ENCODE measurements at places on chromosomes 16 and 17.
A peak's percentile ranks its signal among the peaks of the same experiment; 100 is the strongest.

GRCh38 chr16:13254998-13255614, 353.7 kb downstream of the SHISA9 start:
- DNase-seq, result no peak

GRCh38 chr17:76138896-76139752, 1.9 kb downstream of the FOXJ1 start:
- no peak for DNase-seq

GRCh38 chr16:83906683-83907082, 7.8 kb downstream of the MLYCD start:
- DNase-seq, result no peak

DNA sequence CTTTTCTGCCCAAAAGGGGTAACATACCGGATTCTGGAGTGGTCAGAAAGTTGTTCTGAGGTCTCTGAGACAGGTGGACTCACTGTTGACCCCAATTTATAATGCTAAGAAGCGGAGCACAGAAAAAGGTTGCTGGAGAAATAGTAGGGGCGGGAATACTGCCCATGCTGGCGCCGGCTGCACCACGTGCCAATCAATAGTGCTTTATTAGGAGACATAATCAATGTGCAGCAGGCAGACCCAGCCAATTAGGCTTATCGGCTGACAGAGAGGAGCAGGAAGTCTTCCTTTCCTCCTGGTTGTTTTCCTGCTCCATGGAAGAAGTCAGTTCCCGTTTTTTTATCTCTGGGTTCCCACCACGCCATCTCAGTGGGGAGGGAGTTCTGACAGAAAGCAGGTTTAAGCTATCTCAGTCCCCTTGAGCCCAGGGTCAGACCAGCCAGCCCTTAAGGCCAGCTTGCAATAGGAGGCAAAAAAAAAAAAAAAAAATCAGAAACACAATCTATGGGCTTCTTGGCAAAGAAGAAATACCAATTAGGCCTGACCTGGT, 68.2 kb upstream of the IRX6 start:
- no peak for DNase-seq

GRCh38 chr16:30185683-30186421, 2.5 kb downstream of the CORO1A start:
- peak; percentile 49 for DNase-seq

DNA sequence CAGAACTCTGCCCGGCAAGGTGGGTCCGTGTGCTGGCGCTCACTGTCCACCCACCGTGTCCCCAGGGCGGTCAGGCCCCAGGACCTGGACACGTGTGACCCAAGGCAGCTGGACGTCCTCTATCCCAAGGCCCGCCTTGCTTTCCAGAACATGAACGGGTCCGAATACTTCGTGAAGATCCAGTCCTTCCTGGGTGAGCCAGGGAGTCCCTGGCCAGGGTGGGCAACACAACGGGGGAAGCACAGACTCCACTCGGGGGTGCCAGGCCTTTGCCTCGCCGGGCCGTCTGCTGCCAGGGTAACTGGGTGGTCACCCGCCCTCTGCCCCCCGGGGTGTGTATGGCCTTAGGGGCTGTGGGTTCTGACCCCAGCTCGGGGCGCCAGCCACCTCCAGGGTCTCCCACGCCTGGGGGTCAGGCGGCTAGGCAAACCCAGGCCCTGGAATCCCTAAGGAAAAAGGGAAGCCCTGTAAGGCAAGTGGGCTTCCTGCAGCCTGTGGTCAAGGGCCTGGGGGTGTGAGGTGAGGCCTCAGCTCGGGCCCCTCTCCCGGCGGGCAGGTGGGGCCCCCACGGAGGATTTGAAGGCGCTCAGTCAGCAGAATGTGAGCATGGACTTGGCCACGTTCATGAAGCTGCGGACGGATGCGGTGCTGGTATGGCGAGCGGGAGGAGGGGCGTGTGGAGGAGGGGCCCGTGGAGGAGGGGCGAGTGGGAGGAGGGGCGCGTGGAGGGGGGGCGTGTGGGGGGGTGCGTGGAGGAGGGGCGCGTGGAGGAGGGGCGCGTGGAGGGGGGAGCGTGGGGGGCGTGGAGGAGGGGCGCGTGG, 6.5 kb downstream of the MSLN start:
- no peak for DNase-seq

- no peak for DNase-seq
These were observed 23.7 kb downstream of the CNGB1 start for GRCh38 chr16:57947261-57947660.

Measured in OCI-M1 (cell line).